ENCODE measurements at places on chromosomes 13 and 19. TPM values are rescaled to one million over a fixed set of nuclear protein-coding genes. Genes with fewer than 3 reads are reported as not detected.

- no peak overlapping the region for H3K27ac ChIP-seq
- DNase-seq: no peak
- H3K36me3 ChIP-seq: no peaks in the 10 kb centered on the region
- no peak overlapping the region for H3K4me3 ChIP-seq
- no peaks in the 10 kb centered on the region for H3K4me1 ChIP-seq
These were observed 9.9 kb upstream of the PRODH2 start for GRCh38 chr19:35822579-35822978.

DNA sequence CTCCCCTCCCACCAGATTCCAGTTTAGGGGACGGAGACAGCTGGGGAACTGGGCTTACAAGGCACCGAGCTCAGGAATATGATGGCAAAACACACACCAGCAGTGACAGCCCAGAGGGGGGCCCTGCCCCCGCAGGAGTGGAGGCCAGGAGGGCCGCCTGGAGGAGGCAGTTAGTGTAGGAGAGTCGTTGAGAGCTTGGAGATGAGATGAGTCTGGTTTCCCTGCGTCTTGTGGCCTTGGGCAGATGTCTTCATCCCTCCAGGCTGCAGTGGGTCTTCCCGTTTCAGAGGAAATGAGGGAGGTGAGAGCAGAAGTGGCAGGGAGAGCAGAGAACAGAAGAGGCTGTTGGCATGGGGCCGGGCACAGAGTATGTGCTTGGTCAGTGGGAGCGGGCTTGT, 4.9 kb downstream of the CELF5 start:
- no peak for DNase-seq
- no peaks in the 10 kb centered on the region for H3K36me3 ChIP-seq
- H3K4me1 ChIP-seq: peaks cover 2% of the 10 kb centered on the region

DNA sequence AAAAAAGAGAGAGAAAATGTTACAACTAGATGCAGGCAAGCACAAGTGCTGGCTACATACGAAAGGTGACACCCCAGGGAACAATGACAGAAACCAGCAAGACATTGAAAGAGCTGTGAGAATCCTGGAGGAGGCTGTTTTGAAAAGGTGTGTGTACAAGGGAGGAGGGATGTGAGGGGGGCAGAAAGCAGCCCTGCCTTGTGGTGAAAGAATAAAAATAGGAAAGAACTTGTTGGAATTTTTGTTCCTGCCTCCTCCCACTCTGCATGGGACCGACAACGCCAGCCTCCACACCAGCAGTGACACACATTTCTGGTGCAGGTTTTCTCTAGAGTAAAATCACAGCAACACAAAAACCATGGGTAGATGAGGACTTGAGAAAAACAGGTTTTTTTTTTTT, 1258.6 kb downstream of the PCDH9 start:
- no peaks in the 10 kb centered on the region for H3K4me1 ChIP-seq
- DNase-seq: no peak
- no peaks in the 10 kb centered on the region for H3K27me3 ChIP-seq
- no peak overlapping the region for H3K27ac ChIP-seq
- no peak overlapping the region for H3K4me3 ChIP-seq

Gene DOCK6
- total RNA-seq: 203 TPM

Gene C13orf42
- not detected for total RNA-seq

Gene PTPRH
- 0.67 TPM for total RNA-seq

Gene INSL3
- 0.57 TPM for total RNA-seq

Measured in upper lobe of left lung (tissue), 6 donors.